T-cell (primary cell): ENCODE measurements at places on chromosomes 7 and 10. TPM values are rescaled to one million over a fixed set of nuclear protein-coding genes. Genes with fewer than 3 reads are reported as not detected.

GRCh38 chr7:71429083-71429482, 297.1 kb downstream of the GALNT17 start:
- no peak for DNase-seq

DNA sequence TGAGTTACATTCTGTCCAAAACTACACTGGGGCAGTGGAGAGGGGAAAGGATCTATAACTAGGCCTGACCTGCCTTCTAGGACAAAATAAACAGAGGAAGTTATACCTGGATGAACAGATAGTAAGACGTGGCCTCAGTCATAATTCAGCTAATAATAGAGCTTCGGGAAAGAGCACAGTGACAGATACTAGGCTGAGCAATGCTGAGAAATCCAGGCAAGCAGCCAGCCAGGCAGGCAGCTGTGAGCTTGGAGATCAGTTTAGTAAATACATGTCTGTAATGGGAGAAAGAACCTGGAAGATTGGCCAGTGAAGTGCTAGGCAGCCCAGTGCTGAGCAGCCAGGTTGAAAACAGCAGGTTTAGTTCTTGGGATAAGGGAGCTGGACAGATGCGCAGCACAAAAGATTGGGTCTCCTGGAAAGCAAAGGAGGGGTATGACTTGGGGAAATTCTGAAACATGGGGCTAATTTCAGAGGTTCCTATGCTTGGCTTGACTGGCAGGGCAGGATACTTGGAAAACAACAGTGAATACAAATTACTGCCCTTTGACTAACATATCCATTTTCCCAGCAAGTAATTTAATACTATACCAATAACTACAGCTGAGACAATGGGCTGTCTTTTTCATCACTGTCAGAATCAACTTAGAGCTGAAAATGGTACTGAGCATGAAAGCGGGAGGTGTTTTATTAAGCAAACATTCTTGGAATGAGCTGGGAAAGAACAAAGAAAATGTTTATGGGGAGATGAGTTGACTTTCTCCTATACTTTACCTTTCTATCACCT, 140.8 kb downstream of the DGKB start:
- DNase-seq: no peak

DNA sequence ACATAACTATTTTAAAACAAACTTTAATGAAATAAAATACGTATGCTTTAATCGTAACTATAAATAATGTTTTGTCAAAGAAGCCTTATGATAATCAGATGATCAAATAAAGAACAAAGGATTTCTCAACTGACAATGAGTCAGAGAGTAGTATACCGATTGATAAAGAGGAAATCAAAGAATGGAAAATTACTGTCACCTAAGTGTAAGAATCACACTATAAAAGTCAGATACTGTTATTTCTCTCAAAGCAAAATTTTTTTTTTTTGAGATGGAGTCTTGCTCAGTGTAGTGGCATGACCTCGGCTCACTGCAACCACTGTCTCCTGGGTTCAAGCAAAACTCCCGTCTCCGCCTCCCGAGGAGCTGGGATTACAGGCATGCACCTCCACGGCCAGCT, 18.8 kb downstream of the DNAJC2 start:
- no peak for DNase-seq

DNA sequence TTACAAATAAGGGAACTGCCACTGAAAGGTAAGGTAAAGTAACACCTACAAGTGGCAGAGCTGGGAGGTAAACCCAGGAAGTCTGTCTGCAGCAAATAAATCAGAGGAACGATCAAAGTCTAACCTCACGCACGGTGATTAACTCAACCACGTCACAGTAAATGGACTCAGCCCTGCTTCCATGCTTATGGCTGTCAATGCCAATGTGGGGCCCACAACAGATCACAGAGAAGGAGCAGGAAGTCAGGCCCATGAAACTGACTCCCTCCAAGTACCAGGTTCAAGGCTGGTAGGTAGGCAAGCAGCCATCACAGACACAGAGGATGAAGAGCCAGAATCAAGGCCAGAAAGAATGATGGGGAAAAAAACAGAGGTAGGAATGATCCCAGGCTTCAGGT, 38.0 kb upstream of the ACSL5 start:
- DNase-seq: no peak

DNA sequence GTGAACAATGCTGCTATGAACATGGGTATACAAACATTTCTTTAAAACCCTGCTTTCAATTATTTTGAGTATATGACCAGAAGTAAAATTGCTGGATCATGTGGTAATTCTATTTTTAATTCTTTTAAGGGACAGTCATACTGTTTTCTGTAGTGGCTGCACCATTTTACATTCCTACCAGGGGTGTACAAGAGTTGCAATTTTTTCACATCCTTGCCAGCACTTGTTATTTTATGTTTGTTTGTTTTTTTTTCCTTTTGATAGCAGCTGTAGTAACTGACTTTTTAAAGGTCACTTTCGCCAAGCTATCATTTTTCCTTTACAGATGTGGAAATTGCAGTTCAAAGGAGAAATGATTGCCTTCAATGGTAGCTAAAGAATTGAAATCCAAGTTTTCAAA, 99.5 kb downstream of the GPR85 start:
- DNase-seq: no peak

- DNase-seq: no peak
Observed at GRCh38 chr10:74079936-74080590, 70.6 kb downstream of the AP3M1 start.

Gene LIPJ
- not detected for total RNA-seq

- no peak for DNase-seq
Observed at GRCh38 chr10:114259824-114260223, 20.8 kb downstream of the VWA2 start.

DNA sequence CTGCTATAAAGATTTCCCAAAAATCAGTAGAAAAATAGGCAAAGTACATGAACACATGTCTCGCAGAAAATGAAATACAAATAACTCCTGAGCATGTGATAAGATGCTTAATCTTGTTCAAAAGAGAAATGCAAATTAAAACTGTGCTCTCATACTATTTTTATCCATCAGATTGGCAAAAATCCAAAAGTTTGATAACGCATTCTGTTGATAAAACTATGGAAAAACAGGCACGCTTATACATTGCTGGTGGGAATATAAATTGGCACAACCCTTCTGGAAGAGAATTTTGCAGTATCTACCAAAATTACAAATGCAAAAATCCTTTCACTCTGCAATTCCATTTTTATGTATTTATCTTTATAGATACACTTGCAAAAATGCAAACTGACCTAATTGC, 315.0 kb downstream of the GRID1 start:
- no peak for DNase-seq

GRCh38 chr7:23298141-23298881, 828 bp upstream of the MALSU1 start:
- no peak for DNase-seq

- DNase-seq: no peak
Observed at GRCh38 chr7:6385909-6386560, 61.7 kb downstream of the DAGLB start.

GRCh38 chr7:57449904-57450303, at the start of gene ZNF716:
Gene ZNF716, plus strand, starts transcription at chr7:57450177. Its CDS starts 112 bp downstream, at chr7:57450289.
- DNase-seq: no peak

DNA sequence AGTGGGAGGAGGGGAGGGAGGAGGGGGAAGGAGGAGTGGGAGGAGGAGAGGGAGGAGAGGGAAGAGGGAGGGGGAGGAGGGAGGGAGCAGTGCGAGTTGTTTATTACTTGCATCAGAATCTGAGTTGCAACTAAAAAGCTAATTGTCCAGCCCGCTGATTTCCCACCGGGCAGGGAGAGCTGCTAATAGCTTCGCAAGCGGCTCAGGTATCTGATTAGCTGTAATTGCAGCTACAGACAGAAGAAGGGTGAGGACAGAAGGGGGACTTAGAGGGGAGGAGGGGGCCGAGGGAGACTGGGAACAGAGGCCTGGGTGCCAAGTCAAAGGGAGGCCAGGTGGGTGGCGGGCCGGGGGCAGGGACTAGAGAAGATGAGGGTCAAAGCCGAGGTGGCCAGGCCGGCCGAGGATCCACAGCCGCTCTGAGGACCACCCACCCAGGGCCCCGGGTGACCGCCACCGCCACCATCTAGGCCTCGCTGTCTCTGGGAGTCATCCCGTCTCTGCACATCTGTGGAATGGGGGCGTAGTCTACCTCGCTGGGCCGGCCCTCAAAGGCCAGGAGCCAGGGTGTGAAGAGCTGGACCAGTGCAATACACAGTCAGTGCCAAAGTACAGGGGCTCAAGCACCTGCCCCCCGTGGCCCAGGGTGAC, 54.2 kb downstream of the MICALL2 start:
- DNase-seq: no peak

DNA sequence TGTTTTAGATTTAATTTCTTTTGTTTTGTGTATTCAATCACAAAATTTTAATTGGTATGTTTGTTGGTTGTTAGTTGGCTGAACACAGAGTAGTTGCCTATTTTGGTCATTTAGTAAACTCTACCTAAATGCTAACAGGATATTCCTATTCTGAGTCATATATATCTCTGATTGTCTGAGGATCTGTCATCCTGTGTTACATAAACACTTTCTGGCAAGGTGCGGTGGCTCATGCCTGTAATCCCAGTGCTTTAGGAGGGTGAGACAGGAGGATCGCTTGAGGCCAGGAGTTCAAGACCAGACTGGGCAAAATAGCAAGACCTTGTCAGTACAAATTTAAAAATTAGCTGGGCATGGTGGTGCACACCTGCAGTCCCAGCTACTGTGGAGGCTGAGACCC, 178.6 kb downstream of the PLCE1 start:
- no peak for DNase-seq

DNA sequence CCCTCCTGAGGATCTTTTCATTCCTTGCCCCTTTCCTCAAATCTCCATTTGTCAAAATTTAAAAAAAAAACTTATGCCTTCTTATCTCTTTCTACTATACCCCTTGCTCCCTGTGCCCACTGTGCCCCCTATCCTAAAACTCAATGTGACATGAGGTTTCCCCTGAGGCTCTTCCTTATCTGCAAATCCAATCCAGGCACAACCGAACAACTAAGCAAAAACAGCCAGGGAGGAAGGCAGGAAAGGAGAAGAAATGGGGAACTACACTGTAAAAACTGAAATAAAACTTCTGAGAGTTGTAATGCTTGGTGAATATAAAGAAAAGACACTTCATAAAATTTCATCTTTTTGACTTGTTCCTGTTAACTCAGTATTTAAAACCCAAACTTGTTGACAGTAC, 54.2 kb downstream of the CRPPA start:
- no peak for DNase-seq

DNA sequence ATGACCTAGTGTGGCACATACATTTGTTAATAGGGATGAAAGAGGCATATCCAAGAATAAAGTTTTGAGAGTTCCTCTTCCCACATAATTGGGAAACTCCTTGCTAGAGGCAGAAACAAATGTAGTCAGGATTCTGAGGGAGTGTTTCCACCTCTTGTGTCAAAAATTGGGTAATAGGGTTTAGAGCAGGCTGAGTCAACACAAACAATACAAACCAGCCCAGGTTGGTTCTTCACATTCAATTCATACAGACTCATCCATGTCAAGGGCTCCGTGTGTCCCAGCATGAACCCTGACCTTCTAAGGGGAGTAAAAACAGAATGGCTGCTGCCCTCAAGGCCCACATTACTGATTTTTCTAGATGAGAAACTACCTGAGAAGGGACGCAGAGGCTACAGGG, 75.3 kb downstream of the GLI3 start:
- DNase-seq: no peak

Gene COL28A1
- 0.18 TPM for total RNA-seq

Gene CLDN12
- total RNA-seq: 2.0 TPM

DNA sequence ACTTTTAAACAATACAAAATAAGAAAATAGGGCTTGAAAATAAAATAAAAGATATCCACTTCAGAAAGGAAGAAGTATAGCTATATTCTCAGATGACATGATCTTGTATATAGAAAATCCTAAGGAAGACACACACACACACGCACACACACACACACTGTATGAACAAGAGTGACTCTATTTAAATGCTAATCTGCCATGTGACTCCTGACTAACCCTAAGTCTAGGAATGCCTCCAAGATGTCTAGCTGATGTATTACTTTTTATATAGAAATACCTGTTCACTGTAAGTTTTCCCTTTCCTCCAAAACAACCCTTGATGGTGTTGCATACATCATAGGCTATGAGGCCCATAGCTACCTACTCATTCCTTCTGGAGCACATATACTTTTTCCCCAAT, 173.1 kb upstream of the LRRTM3 start:
- no peak for DNase-seq

DNA sequence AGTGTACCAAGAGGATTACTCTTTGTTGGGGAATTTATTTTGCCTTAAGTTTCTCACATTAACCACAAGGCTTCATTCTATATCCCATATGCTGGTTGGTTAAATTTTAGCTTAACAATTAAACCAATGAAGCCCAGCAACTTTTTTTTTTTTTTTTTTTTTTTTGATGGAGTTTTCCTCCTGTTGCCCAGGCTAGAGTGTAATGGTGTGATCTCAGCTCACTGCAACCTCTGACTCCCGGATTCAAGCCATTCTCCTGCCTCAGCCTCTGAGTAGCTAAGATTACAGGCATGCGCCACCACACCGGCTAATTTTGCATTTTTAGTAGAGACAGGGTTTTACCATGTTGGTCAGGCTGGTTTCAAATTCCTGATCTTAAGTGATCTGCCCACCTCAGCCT, 75.0 kb upstream of the MKX start:
- DNase-seq: no peak

DNA sequence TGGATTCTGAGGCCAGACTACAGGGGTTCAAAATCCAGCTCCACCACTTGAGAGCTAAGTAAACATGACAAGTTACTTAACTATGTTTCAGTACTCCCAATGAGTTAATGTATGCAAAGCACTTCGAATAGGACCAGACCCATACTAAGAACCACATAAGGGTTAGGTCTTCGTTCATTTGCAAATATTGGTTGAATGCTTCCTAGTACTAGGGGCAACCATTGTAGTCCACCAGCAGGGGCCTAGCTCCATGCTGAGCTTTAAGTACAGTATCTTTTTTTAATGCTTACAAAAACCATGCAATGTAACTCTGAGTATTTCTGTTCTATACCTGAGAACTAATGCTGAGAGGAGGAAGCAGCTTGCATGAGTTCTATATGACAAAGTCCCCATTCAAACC, 80.4 kb upstream of the PDE1C start:
- DNase-seq: no peak

Gene CDNF
- 2.9 TPM for total RNA-seq

Gene LLCFC1
- not detected for total RNA-seq

Gene WDR86
- 13.3 TPM for total RNA-seq
